ENCODE measurements at places on chromosomes 5 and 9.

- DNase-seq: no peak
Observed at GRCh38 chr5:56377573-56377972, 144.4 kb upstream of the ANKRD55 start.

DNA sequence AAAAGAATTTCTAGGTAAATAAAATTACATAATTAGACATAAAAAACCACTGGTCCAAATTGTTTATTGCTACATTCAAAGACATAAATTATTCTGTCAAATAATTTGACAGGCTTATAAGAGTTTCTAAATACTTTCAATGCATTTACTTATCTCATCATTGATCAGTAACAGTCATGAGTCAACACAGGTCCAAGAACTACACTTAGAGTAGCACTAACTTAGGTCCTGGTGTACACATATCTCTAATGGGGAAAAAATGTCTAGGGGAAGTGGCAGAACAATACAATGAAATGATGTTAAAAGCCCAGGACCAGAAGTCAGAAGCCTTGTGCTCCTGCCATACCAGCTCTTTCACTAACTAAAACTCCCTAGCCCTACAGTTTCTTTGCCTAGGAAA, 96.5 kb upstream of the SLCO6A1 start:
- no peak for DNase-seq

DNA sequence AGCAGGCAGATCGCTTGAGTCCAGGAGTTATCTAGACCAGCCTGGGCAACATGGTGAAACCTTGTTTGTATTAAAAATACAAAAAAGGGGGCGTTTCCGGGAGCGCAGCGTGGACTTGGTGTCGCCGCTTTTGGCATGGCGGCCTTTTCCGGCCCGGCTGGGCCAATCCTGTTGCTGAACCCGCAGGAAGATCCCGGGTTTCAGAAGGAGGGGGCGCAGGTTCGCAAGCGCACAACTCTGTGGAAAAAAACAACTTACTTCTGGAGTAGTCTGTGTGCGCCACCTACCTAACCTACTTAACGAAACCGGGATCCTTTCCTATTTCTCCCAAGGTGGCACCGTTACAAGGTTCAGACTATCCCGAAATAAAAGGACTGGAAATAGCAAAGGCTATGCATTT, 198.6 kb downstream of the MSX2 start:
- no peak for DNase-seq

- DNase-seq: no peak
Observed at GRCh38 chr5:68848091-68848490, 245.7 kb upstream of the SLC30A5 start.

GRCh38 chr5:88251048-88251711, 17.5 kb downstream of the TMEM161B start:
- DNase-seq: no peak

- DNase-seq: no peak
Observed at GRCh38 chr5:133681896-133682295, 69.6 kb upstream of the FSTL4 start.

DNA sequence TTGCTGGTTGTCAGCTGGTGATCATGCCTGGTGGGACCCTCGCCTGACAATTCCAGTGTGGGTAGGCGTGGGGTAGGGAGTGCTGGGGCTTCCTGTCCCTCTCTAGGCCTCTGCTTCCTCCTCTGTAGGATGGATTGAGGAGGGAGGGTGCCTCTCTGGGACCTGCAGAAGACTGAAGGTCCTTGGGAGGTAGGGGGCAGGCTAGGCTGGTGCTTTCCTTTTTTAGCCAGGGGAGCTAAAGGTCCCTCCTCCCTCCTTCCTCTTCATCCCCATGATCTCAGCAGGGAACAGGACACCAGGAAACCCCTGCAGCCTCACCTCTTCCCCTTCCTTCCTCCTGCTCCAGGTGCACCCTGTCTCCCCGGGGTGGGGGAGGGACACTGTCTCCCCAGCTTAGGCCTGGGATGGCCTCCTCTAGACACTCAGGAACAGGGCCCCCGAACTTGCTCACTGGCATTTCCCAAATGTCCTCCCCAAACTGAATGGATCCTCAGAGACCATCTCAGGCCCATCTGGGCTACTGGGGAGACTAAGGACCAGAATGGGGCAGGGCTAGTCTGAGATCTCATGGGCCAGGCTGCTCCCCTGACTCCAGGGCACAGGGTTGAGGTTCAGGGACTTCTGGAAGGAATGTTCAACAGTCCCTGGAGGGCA, 8.4 kb downstream of the SH2D3C start:
- DNase-seq: no peak

DNA sequence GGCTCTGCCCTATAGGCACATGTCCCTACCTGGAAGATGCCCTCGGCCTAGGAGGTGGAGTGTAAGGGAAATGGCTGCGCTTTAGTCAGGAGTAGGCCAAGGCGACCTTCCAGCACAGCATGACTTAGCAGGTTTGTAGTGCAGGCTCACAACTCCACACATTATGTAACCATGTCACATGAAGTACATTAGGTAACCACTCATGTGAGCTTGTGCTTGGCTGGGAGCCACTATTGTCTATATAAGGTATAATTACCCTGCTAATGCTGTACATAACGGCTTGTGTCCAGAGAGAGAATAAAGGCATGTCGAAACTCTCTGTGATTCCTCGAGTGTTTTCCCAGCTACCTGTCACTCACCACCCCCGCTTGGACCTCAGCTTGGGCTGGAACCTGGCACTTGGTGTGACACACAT, 74.9 kb downstream of the CAMK4 start:
- DNase-seq: no peak

DNA sequence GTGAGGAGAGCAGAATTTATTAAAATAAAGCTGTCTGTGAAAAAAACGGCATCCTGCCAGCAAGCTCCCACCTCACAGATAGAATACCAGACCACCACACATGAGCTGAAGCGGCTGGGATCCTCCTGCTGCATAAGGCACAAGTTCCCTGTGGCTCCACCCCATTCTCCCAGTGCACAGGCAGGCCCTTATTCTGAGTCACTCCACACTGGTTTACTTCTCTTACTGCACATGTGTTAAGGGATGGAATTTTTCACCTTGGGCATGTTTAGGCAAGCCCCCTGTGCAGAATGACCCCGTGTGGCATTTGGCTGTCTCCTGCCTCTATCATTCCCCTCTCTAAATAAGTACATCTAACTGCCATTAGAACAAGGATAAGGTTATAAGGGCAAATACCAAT, 115.0 kb upstream of the ELAVL2 start:
- no peak for DNase-seq

DNA sequence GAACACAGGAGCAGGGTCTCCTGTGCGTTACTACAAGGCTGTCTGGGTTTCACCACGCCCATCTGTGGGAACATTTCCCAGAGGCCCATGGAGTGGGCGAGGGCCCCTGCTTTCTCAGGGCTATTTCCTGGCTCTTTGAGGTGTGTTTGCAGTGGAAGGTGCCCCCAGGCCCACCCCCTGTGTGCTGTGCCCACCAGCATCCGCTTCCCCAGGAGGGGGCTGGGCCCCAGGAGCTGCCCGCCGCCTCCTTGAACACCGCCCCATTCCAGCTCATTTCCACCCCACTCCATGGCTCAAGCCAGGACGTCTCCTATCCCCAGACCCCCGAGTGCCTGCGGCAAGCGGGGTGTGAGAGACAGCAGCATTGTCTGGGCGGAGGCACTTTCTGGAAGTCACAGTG, 70.5 kb downstream of the NEK6 start:
- no peak for DNase-seq

- DNase-seq: no peak
Observed at GRCh38 chr9:130117816-130118632, 54.2 kb upstream of the NCS1 start.

Data from GOT3 (cell line).